ENCODE measurements at places on chromosomes 13 and 19.

- DNase-seq: peak; percentile 57
These were observed 103.1 kb downstream of the TNFRSF19 start for GRCh38 chr13:23673354-23673753.

GRCh38 chr13:25819856-25820530 is 231.8 kb downstream of the SHISA2 start:
- DNase-seq: peak; percentile 33

GRCh38 chr19:15866636-15867035 is 31.2 kb downstream of the CYP4F2 start:
- no peak for DNase-seq

DNA sequence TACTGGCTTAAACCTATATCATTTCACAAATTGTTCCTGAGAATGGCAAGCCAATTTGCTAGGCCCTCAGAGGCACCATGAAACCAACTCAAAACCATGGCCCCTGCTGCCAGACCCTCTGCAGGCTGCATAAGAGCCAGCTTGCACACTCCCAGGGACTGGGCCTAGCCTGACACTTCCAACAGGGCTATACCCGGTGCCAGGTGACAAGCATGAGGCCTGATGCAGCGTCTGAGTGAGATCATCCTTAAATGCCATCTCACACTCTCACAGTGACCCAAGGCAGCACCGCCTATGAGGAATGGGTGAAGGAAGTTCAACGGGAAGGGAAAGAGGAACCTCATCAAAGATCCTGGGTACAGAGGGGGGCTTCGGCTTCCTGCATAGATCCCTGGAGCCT is 65.6 kb downstream of the C13orf42 start:
- DNase-seq: no peak

DNA sequence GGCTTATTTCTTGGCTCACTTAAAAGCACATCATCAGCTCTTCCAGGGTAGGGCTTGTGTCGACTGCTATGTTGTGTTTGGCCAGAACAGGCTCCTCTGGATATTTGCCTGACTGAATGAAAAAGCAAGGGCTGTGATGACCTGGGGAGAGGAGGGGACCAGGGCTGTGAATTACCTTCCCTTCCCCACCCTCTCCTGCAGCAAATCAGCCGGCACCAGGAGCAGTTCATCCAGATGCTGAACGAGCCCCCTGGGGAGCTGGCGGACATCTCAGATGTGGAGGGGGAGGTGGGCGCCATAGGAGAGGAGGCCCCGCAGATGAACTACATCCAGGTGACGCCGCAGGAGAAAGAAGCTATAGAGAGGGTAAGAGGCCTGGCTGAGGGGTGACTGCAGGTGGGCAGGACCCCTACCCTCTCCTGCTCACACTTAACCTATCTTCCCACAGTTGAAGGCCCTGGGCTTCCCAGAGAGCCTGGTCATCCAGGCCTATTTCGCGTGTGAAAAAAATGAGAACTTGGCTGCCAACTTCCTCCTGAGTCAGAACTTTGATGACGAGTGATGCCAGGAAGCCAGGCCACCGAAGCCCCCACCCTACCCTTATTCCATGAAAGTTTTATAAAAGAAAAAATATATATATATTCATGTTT is 4.4 kb downstream of the GADD45GIP1 start:
- no peak for DNase-seq

- no peak for DNase-seq
These were observed 23.2 kb upstream of the GPC5 start for GRCh38 chr13:91375116-91375729.

GRCh38 chr13:49517461-49517860 is 21.7 kb downstream of the PHF11 start:
- no peak for DNase-seq

DNA sequence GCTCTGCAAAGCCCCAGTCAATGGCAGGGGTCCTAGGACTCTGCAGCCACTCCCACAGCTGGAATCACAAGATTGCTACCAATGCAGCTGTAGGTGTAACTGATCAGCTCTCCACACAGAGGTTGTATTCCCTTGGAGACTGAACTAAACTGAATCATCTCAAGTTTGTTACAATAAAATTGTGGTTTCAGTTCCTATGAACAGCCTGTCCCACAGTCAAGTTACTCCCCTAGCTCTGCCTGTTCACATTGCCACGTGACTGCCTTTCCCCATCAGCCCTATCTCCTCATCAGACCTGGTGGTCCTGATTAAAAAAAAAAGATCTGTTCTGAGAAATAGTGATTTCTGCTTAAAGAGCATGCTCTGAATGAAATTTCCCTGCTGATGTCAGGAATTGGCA is 287.9 kb upstream of the NBEA start:
- no peak for DNase-seq

- no peak for DNase-seq
These were observed 1.1 kb upstream of the FLT3LG start for GRCh38 chr19:49472936-49473335.

DNA sequence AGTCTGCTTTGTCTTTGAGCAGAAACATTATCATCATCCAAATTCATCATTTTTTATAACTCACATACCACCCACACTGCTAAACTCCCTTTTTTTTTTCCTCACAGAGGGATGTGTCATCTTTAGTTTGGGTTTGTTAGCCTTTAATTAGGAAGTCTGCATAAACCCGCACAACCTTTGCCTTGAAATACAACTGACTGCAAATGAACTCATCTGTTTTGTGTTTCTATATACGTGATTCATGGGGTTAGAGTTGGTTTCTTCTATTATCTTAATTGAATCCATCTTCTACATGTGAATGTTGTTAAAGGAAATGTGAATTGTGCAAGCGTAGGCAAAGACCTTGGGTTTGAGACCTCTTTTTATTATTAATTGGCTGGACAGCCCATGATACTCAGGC is 102.7 kb downstream of the SLAIN1 start:
- no peak for DNase-seq

Data from brain (organoid and tissue), 16 donors.